ENCODE measurements at places on chromosomes 6 and 20.
A peak's percentile ranks its signal among the peaks of the same experiment; 100 is the strongest.

DNA sequence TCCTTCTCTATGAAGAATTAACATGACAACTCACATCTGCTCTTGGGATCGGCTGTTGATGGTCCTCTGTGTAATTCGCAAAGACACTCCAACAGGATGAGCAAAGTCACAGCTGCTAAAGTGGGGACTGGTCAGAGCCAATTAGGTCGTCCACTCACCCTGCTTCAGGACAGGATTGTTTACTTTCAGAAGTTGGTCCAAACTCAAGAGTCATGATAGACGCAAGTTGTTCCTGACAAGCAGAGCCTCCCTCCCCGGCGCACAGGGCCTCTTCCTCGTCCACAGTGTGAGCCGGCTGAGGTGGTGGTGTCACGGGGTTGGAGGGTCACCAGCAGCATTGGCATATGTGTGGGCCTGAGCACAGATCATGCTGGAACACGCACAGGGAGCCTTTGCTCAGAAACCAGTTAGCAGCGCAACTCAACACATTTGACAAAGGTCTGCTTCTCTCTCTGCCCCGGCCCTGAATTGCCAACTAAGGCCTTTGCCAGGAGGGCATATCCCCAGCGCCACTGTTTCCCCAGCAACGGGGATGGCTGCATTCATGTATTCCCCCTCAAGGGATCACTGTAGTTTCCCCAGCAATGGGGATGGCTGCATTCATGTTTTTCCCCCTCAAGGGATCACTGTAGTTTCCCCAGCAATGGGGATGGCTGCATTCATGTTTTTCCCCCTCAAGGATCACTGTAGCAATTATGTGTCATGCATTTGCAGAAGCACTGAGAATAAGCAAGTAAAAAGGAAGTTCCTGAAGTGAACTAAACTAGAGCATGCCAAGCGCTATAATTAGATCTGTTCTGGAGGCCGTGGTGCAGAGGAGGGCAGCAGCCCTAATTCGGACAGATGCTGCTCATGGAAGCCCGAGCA is 111.7 kb downstream of the THBS2 start:
- no peak for DNase-seq

DNA sequence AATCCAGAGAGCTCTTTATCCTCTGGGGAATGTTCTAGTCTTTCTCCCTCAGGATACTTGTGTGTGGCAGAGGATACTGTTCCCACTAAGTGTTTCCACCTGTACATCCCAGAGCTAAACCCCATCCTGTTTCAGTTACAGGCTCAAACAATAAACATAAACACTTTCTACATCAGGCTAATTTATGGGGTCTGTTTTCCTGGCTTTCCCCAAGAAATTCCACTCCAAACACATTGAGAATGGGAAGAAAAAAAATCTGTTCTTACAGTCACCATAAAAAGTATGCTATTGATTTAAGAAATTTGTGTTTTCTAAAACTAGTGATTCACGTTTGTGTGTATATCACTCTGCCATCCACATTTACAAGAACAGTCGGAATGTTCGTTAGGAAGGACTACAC is 293.9 kb upstream of the FOXQ1 start:
- DNase-seq = no peak

DNA sequence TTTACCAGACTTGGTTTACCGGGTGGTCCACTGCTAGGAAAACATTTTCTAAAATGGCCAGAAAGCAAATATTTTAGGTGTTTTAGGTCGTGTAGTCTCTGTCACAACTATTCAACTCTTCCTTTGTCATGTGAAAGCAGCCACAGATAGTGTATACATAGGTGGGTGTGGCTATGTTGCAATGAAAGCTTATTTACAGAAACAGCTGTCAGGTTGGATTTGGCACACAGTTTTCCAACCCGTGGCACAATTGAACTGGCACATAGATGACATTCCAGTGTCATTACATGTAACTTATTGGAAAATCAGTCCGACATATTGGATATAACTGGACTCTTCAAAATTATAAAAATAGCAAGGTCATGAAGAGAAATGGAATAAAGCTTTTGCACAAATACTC is 68.9 kb upstream of the KCNQ5 start:
- DNase-seq = no peak

DNA sequence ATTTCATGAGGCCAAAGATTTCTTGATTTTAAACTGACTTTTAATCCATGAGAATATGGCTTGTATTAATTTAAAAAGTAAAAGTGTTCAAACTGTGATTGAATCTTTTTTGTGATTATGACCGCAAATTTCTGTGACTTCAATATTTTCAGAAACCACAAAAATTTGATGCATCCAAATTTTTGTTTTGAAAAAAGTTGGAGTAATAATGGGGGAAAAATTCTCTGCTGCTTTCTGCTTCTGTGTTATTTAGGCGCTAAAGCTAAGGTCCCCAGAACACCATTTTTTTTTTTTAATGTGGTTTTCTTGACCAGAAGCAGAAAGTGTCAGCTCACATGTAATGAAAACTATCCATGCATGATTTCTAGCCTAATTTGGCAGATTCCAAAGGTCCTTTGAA is 65.3 kb downstream of the GRIK2 start:
- DNase-seq = no peak

- DNase-seq = no peak
These were observed 93.4 kb downstream of the PTPRT start for GRCh38 chr20:43096126-43096930.

DNA sequence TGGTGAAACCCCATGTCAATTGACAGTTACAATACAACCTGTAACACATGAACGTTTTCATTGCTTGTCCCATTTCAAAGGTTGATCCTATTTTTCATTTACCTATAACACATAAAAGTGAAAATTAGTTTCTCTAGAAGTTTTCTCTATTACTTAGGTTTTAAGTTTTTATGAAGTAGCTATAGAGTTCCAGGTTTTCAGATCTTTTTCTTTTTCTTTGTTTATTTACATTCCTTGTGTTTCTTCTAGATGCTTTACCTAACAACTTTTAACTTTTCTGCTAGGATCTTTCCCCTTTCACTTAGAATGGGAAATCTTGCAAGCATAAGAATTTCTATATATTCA is 232.6 kb downstream of the PLCB1 start:
- DNase-seq = no peak

- no peak for DNase-seq
These were observed 247.5 kb downstream of the TMEM242 start for GRCh38 chr6:157075549-157076450.

GRCh38 chr6:44002593-44003344 is 124.5 kb downstream of the MRPL14 start:
- DNase-seq = peak; percentile 42

DNA sequence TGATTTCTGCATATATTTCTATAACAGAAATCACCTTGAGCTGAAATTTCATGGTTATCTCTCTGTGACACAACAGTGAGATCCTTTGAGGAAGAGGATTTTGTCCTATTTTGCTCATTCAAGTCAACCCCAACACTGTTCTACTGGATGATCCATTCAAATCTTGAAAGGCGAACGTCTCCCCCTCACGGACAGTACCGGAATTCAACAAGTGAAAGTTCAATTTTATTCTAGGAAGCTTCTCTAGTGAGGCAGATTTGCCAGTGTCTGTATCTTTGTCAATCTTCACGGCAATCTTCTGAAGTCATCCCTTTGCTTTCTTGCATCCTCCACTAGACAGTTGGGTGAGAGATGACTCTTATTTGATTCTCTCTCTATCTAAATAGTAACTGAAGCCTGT is 91.7 kb upstream of the PDE7B start:
- DNase-seq = no peak

GRCh38 chr20:17676942-17677341 is 5.1 kb downstream of the RRBP1 start:
- DNase-seq = no peak
